ENCODE measurements at places on chromosomes 13 and 19.
A peak's percentile ranks its signal among the peaks of the same experiment; 100 is the strongest.

- no peak for DNase-seq
Observed at GRCh38 chr19:8569066-8569771, 8.0 kb downstream of the MYO1F start.

DNA sequence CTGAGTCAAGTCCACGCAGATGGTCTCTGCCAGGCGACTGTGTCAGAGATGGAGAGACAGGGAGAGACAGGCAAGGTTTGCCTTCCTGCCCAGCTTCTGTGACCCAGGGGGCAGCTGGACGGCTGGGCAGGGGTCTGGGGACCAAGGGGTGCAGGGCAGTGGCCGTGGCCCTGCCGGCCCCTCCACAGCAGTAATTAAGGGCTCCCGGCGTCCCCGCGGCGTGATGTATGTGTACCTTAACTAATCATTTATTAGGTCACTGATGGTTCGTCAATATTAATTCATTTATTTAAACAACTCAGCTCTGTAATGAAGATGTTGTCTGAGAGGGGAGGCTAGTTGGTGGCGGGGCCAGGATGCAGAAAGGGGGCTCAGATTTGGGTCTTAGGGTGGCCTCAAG, 28.6 kb upstream of the TCF3 start:
- no peak for DNase-seq

- DNase-seq, result no peak
Observed at GRCh38 chr13:103876571-103876970, 810.4 kb upstream of the SLC10A2 start.

DNA sequence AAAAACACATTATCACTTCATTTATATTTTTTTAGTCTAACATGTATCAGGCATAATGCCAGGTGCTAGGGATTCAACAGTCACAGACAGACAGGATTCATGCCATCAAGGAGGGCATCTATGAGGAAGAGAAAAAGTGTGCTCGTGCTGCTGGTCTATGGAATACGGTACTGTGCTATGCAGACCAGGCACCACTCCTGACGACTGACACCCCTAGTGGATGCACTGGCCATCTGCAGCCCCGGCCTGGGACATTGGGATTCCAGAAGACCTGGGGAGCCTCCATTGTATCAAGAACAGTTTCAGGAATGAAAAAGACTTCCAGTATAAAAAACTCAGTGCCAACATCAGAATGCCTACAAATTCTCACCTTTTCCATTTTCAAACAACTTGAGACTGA, 94.0 kb downstream of the KLF12 start:
- peak; percentile 81 for DNase-seq

- DNase-seq, result no peak
Observed at GRCh38 chr19:30444253-30444671, 72.1 kb downstream of the ZNF536 start.

- no peak for DNase-seq
Observed at GRCh38 chr19:46021531-46022041, 1.3 kb downstream of the PGLYRP1 start.

GRCh38 chr13:85562282-85562681, 236.9 kb downstream of the SLITRK6 start:
- DNase-seq, result no peak

GRCh38 chr19:14479975-14480699, 5.0 kb upstream of the PTGER1 start:
- DNase-seq, result peak; percentile 88

DNA sequence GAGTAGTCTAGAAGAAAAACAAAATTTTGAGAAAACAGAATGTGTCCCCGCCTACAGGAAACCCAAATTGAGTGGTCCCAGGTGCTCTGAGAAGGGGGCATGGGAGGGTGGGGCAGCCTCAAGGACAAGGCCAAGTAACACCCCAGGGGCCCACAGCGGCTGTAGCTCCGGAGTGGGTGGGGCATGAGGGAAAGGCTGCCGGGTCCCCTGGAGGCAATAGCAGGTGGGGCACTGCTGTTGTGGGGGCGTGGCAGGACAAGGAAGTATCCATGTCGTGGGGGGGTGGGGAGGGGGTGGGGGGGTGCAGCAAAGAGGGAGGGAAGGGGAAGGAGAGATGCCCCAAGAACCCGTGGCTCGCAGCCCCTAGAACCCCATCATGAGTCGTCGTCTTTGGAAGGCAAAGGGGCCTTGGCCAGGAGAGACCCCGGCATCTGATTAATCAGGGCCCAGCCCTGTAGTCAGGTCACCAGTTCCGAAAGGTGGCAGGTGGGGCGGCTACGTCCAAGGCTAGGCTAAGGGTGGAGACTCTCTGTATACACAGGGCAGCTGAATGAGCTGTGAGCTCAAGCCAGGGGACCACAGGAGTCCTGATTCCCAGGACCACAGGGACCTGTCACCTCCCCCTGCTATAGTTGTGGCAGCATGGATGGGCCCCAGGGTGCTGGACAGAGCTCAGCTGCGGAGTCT, 7.5 kb upstream of the ISYNA1 start:
- no peak for DNase-seq

- DNase-seq, result no peak
Observed at GRCh38 chr13:46182491-46182877, 507 bp upstream of the LCP1 start.

GRCh38 chr19:52659013-52659412, 20.9 kb upstream of the ZNF83 start:
- no peak for DNase-seq

GRCh38 chr13:37049810-37050209, 9.7 kb downstream of the SUPT20H start:
- no peak for DNase-seq

DNA sequence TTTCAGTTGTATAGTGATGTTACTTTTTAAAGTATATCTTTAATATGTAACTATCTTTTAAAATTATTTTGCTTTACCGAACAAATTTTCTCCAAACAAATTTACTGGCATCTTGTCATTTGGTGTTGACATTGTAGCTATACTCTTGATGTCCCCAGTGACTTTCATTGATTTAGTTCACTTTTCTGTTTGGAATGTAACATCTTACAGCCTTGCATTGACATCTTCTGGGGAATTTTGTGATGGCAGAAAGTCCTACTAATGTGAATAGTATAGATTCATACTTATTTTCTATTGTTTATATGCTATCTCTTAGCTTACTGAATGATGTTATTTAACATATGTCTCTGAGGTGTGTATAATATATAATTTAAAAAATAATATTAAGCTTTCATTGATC, 800.9 kb upstream of the ATXN8OS start:
- DNase-seq, result no peak

DNA sequence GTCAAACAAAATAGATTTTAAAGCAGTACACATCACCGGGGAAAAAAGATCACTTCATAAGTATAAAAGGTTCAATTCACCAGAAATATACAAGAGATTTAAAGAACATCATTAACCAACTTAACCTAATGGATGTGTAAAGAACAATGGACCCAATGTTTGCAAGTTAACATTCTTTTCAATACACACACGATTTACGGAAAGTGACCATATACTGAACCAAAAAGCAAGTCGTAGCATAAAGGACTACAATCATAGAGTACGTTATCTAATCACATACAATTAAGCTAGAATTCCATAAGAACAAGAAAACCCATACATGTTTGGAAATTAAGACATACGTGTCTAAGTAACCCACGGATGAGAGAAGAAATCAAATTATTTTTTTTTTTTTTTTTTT, 9.6 kb downstream of the TGDS start:
- no peak for DNase-seq

DNA sequence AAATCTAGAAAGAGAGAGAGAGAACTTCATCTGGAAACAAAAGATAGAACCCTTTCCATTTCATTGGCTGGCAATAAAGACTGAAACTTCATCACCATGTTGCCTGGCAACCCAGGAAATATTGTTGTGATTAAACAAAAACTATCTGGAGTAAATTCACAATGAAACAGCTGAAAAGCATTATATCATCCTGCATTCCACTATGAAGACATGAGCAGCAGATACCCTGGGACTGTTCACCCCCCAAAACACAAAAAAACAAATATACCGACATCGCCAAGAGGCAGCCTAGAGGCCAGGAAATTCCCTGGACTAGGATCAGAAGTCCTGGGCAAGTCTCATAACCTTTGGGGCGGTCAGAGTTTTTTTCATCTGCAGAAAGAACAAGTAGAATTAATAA, 158.3 kb downstream of the FOXO1 start:
- DNase-seq, result no peak

GRCh38 chr13:58165617-58166016, 534.1 kb downstream of the PCDH17 start:
- no peak for DNase-seq

DNA sequence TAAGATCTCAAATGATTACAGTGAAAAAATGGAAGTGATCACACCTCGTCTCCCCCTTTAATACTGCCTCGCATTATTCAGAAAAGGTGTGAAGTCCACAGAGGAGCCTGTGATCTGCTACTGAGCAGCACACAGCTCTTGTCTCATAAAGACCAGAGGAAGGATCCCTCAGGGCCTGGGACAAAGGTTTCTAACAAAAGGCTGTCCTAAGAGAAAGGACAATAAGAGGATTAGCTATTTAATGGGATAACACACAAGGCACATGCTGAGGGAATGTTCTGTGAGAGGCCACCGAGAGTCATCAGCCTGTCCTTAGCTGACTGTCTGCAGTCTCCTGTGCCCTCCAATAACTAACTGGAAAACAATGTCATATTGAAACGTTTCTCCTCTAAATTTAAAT, 26.7 kb downstream of the EBPL start:
- DNase-seq, result no peak

Measured in ecto neural progenitor cell (in vitro differentiated cells).